ENCODE measurements at places on chromosomes 6 and 20.

- DNase-seq: no peak
Measured at GRCh38 chr6:14178083-14178445, 60.5 kb downstream of the CD83 start.

DNA sequence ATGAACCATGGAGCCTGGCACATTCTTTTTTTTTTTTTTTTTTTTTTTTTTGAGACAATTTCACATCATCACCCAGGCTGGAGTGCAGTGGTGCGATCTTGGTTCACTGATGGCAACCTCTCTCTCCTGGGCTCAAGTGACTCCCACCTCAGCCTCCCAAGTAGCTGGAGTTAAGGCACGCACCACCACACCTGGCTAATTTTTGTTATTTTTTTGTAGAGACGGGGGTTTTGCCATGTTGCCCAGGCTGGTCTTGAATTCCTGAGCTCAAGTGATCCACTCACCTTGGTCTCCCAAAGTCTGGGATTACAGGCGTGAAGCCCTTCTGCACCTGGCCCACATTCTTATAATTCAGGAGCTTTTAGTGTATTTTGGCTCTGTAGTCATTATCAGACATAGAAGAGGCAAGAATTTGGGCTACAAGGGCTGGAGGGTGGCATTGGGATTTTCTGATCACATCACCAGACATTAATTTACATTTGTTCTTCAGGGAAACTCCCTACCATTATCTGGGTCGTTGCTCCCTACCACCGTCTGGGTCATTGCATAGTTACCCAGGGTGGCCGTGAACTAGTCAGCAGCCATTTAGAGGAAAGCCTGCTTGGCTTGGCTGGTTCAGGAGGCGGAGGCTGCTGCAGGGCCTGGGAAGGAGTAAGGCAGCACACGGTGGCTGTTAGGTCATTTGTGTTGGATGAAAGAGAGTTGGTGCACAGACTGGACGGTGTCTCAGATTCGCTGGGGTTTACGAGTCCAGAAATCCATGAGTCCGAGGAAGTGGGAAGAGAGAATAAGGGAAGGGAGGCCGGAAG lies 17.6 kb downstream of the ARID1B start:
- no peak for DNase-seq

DNA sequence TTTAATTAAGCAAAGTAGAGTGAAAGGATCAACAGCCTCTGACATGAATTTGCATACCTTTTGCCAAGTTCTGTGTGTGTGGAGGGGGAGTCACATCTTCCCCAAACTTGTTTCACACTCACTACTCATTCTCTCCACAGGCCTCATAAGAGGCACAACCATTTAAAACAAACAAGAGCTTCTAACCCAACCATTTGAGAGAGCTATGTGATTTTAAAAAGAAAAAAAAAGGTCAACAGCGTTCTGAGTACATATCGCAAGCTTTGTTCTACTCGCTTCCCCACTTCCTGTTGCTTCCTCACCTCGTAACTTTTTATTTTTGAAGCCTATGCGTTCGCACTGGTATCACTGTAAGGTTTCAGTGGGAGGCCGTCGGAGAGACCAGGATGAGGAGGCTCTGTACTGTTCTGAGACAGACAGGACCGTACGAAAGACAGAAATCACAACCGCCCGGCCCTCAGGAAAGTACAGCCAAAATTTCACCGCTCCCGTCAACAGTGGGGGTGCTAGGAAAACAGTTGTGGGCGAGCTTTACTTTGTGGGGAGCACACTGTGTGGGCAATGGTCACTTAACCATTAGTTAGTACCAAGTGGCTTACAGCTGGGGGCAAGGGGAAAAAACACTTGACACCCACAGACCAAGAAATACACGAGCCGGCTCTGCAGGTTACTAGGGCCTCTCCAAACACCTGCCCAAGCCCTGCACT lies 61.3 kb downstream of the TRERF1 start:
- DNase-seq: peak; percentile 39

GRCh38 chr6:72740135-72740534 lies 118.3 kb downstream of the KCNQ5 start:
- DNase-seq: no peak

- DNase-seq: no peak
Measured at GRCh38 chr6:33815854-33816253, 12.1 kb upstream of the MLN start.
